ENCODE measurements at places on chromosomes 13 and 19.

DNA sequence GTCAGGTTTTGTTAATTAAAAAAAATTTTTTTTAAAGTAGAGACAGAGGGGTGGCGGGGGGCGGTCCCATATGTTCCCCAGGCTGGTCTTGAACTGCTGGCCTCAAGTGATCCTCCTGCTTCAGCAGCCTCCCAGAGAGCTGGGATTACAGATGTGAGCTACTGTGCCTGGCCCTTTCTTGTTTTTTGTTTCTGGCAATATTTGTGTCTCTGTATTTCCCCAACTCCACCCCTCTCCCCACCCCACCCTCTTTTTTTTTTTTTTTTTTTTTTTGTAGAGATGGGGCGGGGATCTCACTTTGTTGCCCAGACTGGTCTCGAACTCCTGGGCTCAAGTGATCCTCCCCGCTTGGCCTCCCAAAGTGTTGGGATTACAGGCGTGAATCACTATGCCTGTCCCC, 600 bp upstream of the CAPN12 start:
- DNase-seq: no peak

- DNase-seq: no peak
These were observed 646 bp downstream of the TMEM161A start for GRCh38 chr19:19137556-19138108.

DNA sequence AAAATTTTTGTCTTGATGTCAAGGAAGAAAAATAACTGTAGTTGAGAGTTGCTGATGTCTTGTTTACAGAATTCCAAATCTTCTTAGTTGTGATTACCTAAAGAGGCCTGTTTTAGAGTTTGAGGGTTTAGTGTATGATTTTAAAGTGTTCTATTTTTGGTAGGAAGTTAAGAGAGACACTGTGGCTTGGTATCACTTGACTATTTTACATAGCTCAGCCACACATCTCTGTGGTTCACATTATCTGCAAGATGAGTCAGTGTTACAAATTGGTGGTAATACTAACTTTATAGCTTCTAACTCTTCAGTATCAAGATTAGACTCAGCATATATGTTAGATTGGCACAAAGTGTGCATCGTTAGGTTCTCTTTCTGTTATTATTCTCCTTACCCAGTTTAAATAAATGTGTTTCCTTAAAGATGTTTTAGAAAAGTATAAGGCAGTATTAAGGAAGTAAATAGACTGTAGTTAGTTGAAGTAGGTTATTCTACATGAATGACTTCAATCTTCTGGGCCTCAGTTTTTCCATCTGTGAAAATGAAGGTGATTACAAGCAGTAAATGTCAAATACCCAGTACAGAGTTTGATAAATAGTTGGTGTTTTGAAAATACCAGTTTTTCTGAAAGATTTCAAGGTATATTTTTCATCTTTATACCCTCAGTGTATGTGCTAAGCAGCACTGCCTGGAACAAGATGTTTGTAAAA, 33.4 kb downstream of the COG6 start:
- DNase-seq: peak; percentile 41

GRCh38 chr19:38701455-38702063, 42.7 kb downstream of the CAPN12 start:
- DNase-seq: no peak

DNA sequence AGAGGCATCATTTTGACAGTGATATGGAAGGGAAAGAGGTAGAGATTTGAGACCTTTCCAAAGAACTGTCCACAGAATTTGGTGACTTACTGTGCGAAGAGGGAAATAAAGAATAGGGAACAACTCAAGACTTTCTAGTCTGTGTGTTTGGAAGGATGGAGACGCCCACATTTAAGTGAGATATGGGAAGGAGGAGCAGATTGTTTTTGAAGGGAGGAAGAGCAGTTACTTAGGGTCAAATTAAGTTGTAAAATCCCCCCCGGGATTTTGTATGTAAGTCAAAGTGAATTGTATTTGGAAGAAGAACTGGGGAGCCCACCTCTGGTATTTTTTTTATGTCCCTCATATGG, 1.2 kb downstream of the USPL1 start:
- no peak for DNase-seq

GRCh38 chr19:6828698-6829633, 56.5 kb downstream of the VAV1 start:
- no peak for DNase-seq

- DNase-seq: no peak
These were observed 39.6 kb downstream of the RAB20 start for GRCh38 chr13:110521946-110522345.

- no peak for DNase-seq
These were observed 19.0 kb upstream of the PLPP2 start for GRCh38 chr19:310141-310651.

- DNase-seq: no peak
These were observed 105.1 kb downstream of the DNAJC15 start for GRCh38 chr13:43128504-43128961.

DNA sequence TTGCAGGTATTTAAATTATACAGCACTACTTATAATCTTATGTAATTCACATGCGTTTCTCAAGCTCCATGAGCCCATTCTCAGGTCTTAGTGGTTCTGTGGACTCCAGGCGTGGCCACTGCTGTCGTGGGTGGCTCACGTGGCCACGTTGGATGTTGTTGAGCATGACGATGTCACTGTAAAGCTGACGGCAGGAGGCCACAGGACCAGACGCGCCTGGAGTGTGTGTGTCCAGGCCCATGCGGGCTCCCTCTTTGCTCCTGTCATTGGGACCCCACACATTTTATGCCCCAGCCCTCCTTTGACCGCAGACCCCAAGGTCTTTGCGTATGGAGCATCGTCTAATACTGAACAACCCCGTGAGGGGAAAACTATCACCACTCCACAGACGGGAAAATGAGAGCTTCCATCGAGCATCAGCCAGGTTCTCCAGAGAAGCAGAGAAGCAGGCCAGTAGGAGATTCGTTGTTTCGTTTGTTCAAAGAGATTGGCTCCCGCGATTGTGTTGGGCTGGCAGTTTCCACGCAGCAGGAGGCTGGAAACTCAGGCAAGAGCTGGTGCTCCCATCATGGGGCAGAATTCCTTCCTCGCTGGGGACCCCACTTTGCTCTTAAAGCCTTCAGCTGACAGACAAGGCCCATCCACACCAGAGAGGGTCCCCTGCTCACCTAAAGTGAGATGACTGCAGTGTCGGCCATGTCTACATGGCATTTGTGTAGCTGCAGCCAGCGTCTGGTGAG, 129.3 kb upstream of the SPACA7 start:
- DNase-seq: no peak

GRCh38 chr13:111858571-111858970, 208.4 kb upstream of the SOX1 start:
- DNase-seq: no peak

DNA sequence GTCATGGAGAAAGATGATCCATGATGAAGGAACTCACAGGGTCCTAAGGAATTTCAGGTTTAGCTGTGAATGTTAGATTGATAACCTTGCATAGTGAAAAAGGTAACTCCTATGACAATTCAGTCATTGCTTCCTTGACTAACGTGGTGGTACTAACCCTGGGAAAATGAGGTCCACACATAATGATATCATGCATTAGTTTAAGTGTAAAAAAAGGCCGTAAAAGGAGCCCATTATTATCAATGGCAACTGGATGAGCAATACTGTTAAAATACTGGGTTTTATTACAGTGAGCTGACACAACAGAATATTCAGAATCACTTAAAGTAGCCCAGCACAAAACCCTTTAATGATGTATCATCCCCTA, 515.4 kb downstream of the DCT start:
- no peak for DNase-seq

GRCh38 chr19:5923356-5923755, 9.3 kb downstream of the CAPS start:
- no peak for DNase-seq

DNA sequence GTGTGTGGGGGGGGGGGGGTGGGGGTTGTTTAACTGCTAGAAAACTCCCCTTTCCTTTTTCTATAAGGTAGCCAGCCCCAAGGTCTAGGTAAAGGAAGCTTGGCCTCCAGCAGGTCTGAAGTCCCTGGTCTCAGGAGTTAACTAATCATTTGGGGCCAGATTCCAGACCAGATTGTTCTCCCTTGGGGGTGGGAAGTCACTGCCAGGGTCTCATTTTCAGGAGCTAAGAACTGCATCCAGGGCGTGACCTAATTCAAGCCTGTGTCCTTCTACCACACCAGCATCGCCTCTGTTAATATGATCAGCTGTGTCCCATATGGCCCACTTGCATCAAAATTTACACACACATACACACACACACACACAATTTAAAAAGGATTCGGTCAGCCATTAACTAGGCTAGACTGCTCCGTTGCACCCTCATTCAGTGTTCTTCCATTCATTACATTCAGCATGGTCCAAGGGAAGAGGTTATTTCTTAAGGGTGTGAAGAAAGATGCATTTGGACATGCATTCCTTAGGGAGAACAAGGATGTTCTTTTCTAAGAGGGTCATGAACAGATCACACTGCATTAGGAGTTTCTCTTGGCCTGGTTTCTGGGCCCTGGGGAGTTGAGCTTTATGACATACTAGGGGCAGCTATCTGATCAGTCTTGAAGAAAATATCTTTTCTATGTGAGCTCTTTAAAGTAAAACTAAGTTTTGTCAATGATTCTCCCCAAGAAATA, 91.0 kb downstream of the FGF14 start:
- DNase-seq: no peak

- DNase-seq: no peak
These were observed 1.8 kb downstream of the ZNF114 start for GRCh38 chr19:48271531-48272151.

DNA sequence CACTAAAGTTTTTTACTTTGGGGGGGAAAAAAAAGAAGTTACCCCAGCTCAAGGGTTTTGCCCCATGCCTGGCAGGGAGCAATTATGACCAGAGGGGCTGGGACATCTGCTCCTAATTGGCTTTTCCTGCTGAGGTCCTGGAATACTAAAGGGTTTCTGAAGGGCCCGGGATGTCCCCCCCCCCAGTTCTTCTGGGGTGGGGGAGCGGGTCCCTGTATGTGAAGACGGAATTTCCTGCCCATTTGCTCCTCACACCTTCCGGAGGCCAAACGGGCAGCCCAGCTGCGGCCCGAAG, 1.1 kb upstream of the DLL3 start:
- no peak for DNase-seq

DNA sequence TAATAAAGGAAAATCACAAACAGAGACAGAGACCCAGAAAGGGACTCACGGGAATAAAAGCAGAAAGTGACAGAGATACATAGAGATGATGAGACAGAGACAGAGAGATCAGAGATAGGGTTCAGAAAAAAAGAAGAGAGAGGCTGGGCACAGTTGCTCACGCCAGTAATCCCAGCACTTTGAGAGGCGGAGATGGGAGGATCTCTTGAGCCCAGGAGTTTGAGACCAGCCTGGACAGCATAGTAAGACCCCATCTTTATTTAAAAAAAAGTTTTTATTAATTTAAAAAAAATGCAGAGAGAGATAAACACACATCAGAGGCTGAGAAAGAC, 19.4 kb upstream of the FOSB start:
- no peak for DNase-seq

DNA sequence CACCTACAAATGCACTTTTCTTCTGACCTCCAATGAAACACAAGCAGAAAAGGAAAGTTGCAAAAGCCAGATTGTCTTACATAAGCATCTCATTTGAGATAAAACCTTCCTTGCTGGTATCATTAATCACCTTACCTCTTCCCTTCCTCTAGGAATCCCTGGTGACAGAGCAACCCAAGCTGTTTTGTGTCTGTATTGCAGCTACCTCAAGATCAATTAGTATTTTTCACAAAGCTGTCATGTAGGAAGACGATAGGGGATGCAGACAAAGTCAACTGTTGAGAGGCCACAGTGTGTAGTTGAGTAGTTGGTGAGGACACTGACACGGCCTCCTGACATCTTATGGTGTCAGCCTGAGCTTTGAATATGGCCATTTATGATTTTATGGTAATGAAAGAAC, 339.1 kb upstream of the SLC10A2 start:
- DNase-seq: no peak

- DNase-seq: peak; percentile 4
These were observed 60.4 kb upstream of the OLFM4 start for GRCh38 chr13:52968074-52968700.

All from AG04449 (cell line).